SK-N-SH (cell line): ENCODE measurements at places on chromosomes 3 and 15.

DNA sequence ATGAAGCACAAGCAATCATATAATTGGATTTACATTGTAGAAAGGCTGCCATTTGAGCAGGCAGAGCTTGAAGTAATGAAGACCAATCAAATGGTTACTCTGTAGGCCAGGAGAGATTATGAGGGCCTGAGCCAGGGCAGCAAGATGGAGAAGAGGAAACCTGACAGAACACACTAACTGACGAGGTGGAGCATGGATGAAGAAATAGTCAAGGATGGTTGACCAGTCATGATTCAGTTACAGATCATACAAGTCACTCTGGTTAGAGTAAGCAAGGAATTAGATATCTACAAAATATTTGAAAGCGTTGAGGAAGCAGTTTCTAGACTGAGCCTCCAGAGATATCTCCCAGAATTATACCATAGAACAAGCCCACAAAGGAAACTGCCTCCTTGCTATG, 101.8 kb upstream of the THSD4 start:
- DNase-seq, result no peak

DNA sequence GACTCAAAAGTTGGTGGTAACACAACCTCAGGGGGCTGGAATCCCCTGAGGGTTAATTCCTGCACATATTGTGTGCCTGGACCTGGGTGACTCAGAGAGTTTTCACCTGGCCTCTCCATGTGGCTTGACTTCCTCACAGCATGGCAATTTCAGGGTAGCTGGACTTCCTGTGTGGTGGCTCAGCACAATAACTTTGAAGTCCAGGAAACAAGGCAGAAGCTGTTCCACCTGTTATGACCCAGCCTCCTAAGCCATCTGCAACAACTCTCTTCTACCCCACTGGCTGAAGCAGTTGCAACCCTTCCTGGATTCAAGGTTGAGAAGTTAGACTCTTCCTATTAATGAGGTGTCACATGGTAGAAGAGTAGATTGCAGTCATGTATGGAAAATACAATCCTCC, 58.4 kb downstream of the EDEM1 start:
- no peak for DNase-seq

DNA sequence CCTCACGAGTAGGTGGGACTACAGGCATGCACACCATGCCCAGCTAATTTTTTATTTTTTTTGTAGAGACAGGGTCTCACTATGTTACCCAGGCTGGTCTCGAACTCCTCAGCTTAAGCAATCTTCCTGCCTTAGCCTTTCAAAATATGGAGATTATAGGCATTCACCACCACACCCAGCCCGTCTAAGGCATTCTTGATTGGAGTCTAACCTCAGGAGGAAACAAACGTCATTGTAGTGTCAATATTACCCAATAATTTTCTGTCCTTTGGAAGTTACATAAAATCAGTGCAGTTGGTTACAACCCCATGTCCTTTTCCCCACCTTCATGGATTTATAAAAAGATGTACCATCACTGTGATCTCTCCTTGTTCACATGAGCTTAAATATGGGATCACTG, 41.8 kb downstream of the TIMP4 start:
- no peak for DNase-seq

DNA sequence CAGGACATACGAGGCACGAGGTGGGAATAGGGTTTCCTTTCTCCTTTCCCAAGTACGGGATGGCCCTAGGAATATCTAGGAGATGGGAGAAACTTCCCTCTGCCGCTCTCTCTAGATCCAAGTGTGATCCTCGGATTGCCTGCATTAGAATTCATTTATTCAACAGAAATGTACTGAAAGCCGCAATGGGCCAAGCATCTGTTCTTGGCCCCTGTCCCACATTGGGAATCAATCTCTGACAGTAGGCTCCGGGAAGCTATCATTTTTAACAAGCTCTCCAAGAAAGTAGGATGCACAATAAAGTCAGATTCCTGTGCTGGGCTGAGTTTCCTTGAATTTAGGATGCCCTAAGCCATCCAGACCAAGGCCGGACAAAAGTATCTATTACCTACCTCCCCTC, 37.2 kb upstream of the CA12 start:
- no peak for DNase-seq

- no peak for DNase-seq
These were observed 90.8 kb downstream of the MCTP2 start for GRCh38 chr15:94322141-94322540.

DNA sequence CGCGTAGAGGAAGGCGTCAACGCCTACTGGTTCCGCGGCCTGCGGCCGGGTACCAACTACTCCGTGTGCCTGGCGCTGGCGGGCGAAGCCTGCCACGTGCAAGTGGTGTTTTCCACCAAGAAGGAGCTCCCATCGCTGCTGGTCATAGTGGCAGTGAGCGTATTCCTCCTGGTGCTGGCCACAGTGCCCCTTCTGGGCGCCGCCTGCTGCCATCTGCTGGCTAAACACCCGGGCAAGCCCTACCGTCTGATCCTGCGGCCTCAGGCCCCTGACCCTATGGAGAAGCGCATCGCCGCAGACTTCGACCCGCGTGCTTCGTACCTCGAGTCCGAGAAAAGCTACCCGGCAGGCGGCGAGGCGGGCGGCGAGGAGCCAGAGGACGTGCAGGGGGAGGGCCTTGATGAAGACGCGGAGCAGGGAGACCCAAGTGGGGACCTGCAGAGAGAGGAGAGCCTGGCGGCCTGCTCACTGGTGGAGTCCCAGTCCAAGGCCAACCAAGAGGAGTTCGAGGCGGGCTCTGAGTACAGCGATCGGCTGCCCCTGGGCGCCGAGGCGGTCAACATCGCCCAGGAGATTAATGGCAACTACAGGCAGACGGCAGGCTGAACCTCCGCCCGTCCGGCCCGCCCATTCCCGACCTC, 4.1 kb downstream of the ISLR2 start:
- DNase-seq, result no peak

DNA sequence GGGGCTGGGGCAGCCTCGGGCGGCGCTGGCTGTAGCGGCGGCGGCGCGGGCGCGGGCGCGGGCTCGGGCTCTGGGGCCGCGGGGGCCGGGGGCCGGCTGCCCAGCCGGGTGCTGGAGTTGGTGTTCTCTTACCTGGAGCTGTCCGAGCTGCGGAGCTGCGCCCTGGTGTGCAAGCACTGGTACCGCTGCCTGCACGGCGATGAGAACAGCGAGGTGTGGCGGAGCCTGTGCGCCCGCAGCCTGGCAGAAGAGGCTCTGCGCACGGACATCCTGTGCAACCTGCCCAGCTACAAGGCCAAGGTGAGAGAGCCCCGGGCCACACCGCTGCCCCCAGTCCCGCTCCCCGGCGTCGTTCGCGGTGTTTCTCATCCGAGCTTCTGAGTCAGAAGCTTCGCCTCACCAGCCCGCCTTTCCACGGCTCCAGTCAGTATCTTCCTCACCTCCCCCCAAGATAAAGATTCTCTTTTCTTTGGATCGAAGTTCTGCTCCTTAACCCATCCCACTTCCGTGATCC, 600 bp downstream of the FBXO45 start:
- DNase-seq, result no peak

DNA sequence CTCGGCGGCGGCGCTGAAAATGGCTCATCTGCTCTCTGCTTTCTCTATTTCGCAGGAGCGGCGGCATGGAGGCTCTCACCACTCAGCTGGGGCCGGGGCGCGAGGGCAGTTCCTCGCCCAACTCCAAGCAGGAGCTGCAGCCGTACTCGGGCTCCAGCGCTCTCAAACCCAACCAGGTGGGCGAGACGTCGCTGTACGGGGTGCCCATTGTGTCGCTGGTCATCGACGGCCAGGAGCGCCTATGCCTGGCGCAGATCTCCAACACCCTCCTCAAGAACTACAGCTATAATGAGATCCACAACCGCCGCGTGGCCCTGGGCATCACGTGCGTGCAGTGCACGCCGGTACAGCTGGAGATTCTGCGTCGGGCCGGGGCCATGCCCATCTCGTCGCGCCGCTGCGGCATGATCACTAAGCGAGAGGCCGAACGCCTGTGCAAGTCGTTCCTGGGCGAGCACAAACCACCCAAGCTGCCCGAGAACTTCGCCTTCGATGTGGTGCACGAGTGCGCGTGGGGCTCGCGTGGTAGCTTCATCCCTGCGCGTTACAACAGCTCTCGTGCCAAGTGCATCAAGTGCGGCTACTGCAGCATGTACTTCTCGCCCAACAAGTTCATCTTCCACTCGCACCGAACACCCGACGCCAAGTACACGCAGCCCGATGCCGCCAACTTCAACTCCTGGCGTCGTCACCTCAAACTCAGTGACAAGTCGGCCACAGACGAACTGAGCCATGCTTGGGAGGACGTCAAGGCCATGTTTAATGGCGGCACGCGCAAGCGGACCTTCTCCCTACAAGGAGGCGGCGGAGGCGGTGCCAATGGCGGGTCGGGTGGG, 790 bp downstream of the SKOR1 start:
- DNase-seq, result no peak

DNA sequence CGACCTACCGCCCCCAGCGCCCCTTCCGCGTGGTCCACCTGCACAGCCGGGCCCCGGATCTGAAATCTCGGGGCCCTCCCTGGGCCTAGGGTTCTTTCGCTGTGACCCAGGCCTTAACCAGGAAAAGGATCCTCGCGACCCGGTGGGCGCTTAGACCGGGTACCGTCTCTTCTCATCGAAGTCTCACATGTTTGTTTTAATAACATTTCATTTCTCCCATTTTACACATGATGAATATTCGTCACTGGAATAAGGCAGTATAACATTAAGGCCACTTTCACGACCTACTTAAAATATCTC, 277 bp upstream of the DALRD3 start:
- DNase-seq, result no peak

- DNase-seq, result no peak
These were observed 76.3 kb downstream of the DNASE1L3 start for GRCh38 chr3:58134468-58134867.

DNA sequence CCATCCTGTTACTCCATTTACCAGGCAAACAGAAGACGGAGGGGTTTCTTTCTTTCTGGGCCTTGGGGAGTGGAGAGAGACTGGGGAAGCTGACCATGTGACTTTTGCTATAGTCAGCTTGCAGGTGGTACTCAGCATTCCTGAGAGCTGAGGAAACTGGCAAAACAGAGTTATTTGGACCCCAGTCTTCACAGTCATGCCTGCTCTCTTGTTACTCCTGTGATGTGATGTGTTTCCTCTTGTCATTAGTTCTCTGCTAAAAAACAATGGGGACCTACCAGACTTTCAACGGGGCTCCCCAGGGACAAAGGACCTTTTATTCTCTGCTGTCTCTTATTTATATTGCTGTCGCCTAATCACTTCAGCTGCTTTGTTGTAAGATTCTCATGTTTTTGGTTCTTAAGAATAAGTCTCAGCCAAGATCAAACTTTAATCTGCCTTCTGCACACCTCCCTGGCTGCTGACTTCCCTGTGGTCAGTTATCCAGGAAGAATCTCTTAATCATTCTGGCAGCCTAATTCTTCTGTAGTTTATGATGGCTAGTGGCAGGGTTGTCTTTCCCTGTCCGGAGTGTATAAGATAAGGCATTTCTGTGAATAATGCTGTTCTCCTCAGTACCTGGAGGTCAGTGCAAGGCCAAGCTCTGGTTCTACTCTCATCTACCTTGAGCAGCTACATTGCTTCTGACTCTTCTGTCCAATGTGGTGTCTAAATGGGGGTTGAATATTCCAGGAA, 8.8 kb downstream of the STARD9 start:
- no peak for DNase-seq

DNA sequence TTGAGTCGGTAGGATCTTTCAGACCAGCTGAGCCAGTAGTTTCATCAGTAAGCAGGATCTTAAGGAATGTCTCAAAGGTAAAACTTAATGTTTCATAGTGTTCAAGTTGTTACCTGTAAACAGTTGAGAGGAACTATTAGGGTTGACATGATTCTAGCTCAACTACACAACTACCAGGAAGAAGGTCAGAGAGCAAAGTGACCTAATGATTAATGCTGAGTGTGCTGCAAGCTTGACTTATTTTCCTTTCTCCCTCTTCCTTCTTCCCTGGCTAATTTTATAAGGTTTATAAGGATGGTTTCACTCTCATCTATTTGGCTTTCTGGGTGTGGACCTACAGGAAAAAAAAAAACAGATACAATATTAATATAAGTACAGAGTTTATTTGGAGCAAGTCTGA, 30.2 kb upstream of the LHFPL4 start:
- no peak for DNase-seq

- no peak for DNase-seq
These were observed 45.1 kb upstream of the RSL24D1 start for GRCh38 chr15:55241891-55242290.

- DNase-seq, result no peak
These were observed 31.6 kb upstream of the UBE2Q2 start for GRCh38 chr15:75811626-75812025.

- no peak for DNase-seq
These were observed 62.1 kb downstream of the LRRC49 start for GRCh38 chr15:70954733-70955132.

GRCh38 chr3:155079746-155080487, at the start of gene MME:
MME (plus strand) TSS chr3:155080319; CDS start chr3:155084168, 3,849 bp downstream.
- DNase-seq, result peak; percentile 76

GRCh38 chr3:126125341-126125740, 41.4 kb upstream of the SLC41A3 start:
- peak; percentile 33 for DNase-seq

DNA sequence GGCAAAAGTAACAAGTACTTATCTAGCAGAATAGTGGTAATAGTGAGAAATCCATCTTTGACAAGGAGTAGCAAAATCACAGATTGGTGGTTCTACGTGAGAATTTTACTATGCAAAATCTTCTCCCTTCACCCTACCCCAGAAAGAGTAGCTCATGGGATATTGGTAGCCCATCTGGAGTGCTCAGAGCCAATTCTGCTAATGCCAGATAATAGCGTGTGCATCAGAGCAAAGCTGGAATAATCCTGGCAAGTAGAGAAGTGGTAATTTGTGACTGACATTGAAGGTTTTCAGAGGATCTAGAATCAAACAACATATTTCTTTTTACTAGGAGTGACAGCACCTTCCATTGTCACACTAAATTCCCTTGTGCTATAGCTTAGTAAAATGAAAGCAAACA, 192.9 kb downstream of the ZBBX start:
- DNase-seq, result no peak

DNA sequence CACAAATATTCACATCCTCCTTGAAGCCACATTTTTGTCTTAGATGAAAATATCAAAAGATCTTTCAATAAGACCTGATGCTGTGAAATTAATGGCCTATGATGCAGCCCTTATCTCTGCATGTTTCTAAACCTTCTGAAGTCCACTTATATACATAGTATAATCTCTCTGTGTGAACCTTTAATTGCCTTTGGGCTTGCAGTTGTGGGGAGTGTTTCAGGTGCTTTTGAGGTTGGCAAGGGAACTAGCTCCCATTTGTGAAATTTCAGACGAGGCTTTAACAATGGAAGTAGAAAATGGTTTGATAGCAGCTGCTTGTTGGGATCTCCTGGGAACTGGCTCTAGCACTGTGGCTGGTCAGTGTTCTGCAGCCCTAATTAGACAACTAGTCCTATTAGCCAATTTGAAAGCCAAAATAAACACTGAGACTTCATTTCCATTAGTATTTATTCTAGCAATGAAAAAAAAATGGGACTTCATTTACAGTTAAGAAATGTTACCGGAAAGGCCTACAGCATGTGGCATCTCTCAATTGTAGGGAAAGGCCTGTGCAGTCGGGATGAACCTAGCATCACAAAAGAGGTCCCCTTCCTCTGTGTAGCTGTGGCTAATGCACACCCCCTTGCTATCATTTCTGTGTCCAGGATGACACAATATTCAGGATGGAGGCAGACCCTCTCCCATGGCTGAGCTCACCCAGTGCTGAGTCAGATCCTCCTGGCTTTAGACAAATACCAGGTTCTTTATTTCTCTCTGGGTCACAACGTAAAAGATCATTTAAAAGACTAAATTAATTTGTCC, 140.7 kb upstream of the TRIM42 start:
- DNase-seq, result no peak
